ENCODE measurements at places on chromosomes 3 and 15. TPM values are rescaled to one million over a fixed set of nuclear protein-coding genes. Genes with fewer than 3 reads are reported as not detected.

DNA sequence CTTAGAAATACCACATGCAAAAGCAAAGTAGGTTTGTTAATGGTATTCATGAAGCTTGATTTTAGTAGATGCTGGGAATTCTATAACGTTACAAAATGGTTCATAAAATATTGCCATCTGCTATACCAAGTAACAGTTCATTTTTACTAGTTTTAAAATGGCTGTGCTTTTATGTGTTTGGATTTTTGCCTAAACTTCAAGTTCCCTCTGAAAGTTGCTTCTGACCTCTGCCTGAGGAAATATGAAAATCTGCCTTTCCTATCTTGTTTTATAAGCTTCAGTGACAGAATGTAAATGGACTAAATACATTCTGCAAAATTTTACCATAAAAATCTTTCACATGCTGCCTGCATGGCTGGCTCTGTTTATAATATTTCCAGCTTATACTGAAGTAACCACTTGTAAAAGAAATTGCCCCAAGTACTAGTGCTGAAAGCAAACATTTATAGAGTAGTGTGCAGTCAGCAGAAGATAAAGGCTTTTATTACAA, 560.7 kb upstream of the ROBO2 start:
- H3K36me3 ChIP-seq: no peaks in the 10 kb centered on the region
- no peak for DNase-seq

Gene SEMA5B
- 0.33 TPM for total RNA-seq

Gene ERC2
- 0.67 TPM for total RNA-seq

DNA sequence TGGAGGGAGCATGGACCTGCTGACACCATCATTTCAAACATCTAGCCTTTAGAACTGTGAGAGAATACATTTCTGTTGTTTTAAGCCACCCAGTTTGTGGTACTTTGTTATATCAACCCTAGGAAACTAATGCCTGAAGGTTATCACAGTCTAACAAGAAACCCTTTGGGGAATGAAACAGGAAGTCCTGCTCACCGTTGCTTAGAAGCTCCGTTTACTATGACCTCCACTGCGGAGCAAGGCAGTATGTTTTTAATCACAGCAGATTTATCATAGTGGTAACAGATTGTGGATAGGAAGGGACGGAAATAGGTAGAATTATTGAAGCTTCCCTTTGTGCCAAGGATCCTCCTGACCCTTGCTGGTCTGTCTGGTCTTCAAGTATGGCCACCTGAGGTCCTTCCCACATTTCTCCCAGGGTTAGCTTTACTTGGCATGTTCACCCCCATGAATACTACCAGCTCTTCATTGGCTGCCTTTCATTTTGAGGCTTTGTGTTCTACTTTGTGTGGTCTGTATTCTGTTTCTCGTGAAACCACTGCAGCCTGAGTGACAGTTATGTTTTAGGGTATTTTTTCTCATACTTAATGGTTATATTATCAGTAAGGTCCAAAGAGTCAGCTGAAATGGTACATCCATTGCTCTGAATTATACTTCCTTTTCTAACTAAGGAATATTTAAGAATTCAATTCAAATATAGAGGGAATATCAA, 201.6 kb downstream of the CHST2 start:
- H3K4me3 ChIP-seq: no peak overlapping the region
- no peaks in the 10 kb centered on the region for H3K36me3 ChIP-seq
- H3K27me3 ChIP-seq: no peaks in the 10 kb centered on the region
- H3K4me1 ChIP-seq: no peaks in the 10 kb centered on the region

Gene GOLGA8T
- not detected for total RNA-seq
